Activated CD4-positive, alpha-beta T cell treated with anti-CD3 and anti-CD28 coated beads for 36 hours (primary cell): ENCODE measurements at places on chromosomes 7 and 10. TPM values are rescaled to one million over a fixed set of nuclear protein-coding genes. Genes with fewer than 3 reads are reported as not detected.

GRCh38 chr7:40647719-40648118, 512.9 kb downstream of the SUGCT start:
- no peak for DNase-seq

- DNase-seq: no peak
Observed at GRCh38 chr10:49157229-49157628, 23.4 kb upstream of the FAM170B start.

DNA sequence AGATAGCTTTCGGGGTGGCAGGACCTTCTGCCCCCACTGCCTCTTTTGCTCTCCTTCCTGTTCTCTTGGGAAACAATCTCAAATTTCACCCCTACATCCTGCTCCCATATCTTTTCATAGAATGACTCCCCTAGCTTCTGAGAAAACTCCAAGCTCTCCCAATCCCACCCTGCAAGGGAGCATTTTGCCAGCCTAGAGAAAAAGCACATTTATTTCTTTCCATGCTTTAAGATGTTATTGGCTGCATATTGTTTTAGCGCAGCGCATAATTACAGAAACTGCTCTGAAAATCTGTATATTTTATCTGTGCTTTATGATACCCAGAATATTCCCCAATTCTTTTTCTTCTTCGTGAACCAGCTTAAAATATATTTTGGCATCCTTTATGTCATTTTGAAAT, 601.3 kb downstream of the KCNMA1 start:
- DNase-seq: no peak

GRCh38 chr10:34969171-34969570, 121.0 kb downstream of the CUL2 start:
- DNase-seq: no peak

DNA sequence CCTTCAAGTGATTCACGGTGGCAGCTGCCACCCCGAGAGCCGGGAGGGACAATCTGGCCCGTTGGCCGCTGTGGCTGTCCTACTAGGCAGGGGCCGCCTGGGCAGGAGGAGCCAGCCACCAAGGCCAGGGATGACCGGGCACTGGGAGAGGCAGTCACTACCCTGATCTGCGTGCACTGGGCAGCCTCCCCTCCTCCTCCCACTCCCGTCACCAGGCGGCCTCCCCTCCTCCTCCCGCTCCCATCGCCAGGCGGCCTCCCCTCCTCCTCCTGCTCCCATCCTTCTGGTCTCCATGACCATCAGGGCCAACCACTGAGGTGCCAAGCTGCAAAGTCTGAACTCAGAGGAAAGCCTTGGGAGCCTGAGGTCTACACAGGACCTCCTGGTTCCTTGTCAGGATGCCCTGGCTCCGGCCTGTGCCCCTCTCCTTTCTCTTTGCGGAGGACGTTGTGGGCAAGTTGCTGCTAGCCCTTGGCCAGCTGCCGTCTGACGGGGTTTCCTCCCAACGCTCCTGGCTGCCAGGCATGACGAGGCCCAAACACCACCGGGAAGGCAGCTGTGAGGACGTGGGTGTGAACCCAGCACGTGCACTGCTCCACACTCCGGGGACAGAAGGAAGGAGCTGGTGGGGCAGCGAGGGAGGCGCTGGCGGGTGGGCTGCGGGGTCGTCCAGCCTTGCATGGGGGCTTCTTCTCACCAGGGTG, 131.1 kb downstream of the WDR37 start:
- DNase-seq: no peak

- DNase-seq: no peak
Observed at GRCh38 chr10:101364721-101365120, 10.8 kb downstream of the BTRC start.

DNA sequence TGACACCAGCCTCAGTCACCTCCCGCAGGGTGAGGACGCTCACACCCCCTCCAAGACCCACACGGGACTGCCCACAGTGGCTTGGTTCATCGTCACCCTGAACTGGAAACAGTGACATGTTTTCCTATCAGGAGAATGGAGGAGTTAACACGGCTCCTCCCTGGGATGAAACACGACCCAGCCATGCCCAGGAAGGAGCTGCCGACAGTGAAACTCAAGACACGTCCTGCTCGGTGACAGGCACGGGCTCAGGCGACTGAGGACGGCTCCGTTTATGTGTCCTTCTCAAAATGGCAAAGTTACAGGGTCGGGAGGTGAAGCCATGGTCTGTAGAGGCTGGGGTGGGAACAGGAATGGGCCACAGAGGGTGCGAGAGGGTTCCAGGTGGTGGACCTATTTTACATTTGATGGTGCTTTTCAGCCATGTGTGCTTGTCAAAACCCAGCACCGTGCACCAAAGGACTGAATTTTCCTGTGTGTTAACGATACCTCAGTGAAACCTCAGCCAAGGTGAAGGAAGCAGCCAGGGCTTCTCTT, 272.4 kb downstream of the ADARB2 start:
- no peak for DNase-seq

DNA sequence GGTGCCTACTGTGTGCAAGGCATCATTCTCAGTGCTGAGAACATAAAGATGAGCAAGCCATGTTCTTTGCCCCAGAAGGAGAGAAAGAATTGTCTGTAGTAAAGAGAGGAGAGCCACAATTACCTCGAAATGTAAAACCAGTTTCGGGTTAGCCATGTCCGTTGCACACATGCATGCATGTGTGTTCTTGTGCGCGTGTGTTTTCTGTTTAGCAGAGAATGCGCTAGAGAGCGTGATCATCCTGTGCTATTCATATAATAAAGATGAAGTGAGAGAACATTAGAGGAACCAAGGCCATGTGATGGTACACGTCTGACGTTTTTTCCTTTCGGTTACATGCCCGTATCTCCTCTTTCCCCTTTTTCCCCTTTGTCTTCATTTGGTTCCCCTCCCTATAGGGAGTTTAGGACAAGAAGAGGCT, 158.2 kb downstream of the CELF2 start:
- no peak for DNase-seq

GRCh38 chr10:63866075-63866746, 345.0 kb downstream of the REEP3 start:
- peak; percentile 61 for DNase-seq

DNA sequence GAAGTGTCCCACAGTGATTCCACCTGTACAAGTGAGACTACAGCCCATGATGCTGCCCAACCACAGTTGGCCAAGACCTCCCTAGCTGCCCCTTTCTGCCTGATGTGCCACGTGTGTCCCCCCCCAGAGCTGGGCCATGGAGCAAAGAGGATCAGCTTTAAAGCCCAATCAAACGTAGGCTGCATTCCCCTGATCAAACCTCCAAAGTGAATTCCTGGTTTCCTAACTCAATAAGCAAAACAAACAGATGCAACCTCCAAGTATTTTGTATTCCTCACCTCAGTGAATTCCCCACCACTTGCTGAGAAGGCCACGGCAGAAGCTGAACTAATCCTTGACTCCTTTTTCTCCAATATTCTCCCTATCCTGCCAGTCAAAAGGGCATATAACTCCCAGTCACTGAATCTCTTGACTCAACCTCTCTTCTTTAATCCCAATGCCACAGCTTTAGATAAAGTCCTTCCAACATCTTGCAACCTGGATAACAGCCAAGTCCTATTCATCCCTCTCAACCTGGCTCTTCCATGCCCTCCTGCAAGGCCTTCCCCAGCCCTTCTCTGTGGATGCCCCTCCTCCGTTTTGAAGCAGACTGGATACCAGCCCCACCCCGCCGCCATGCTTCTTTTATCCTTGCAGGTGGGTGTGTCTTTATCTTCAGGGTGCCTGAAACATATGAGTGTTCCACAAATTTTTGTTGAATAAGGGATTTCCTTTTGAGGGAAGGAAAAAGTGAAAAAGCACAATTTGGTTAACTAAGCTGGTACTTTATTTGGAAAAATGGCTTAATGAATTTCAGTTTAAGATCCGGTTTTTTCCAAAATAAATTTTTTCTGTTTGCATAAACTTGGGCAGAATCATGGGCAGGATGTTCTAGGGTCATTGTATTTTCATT, 285.2 kb upstream of the MKLN1 start:
- no peak for DNase-seq

GRCh38 chr7:26724795-26725194, 139.6 kb downstream of the SKAP2 start:
- DNase-seq: no peak

DNA sequence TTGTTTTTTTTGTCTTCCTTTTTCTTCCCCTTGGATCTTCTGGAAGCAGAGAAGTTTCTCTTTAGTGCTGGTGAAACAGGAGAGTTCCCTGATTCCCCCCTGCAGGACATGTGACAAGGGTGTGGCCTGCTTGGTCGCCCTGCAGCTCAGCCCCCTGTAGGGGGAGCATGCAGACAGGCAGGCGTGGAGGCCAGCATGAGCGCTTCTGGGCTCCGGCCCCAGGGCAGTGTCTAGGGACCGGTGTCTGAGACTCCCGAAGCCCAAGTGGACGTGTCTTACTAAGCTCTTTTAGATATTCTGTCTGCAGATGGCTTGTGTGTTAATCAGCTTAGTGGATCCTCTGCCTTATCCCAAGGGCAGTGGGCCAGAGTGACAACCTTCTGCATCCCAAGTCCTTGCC, 26.1 kb downstream of the PRSS58 start:
- peak; percentile 16 for DNase-seq

GRCh38 chr10:114181971-114182370, 2.8 kb downstream of the TDRD1 start:
- DNase-seq: no peak

- no peak for DNase-seq
Observed at GRCh38 chr10:6782378-6782777, 202.3 kb upstream of the PRKCQ start.

The SOSTDC1 gene
- not detected for total RNA-seq

The LBX1 gene
- total RNA-seq: not detected

The NACAD gene
- total RNA-seq: 0.14 TPM

The GJD4 gene
- not detected for total RNA-seq

The COL13A1 gene
- not detected for total RNA-seq

The CALML5 gene
- total RNA-seq: not detected

The SFRP5 gene
- total RNA-seq: not detected

The CCDC186 gene
- 13.9 TPM for total RNA-seq

The CPED1 gene
- not detected for total RNA-seq

The GPR141 gene
- total RNA-seq: not detected

The PRR15 gene
- not detected for total RNA-seq

The ATOH7 gene
- total RNA-seq: not detected
